ENCODE measurements at places on chromosomes 3 and 15.

- no peak for DNase-seq
These were observed 5.7 kb downstream of the WDR72 start for GRCh38 chr15:53753813-53754212.

- no peak for DNase-seq
These were observed 6.0 kb downstream of the SNRPA1 start for GRCh38 chr15:101288905-101289513.

- DNase-seq = no peak
These were observed 11.4 kb upstream of the SNRPA1 start for GRCh38 chr15:101306341-101307047.

- DNase-seq = no peak
These were observed 6.5 kb upstream of the USP3 start for GRCh38 chr15:63497642-63498467.

DNA sequence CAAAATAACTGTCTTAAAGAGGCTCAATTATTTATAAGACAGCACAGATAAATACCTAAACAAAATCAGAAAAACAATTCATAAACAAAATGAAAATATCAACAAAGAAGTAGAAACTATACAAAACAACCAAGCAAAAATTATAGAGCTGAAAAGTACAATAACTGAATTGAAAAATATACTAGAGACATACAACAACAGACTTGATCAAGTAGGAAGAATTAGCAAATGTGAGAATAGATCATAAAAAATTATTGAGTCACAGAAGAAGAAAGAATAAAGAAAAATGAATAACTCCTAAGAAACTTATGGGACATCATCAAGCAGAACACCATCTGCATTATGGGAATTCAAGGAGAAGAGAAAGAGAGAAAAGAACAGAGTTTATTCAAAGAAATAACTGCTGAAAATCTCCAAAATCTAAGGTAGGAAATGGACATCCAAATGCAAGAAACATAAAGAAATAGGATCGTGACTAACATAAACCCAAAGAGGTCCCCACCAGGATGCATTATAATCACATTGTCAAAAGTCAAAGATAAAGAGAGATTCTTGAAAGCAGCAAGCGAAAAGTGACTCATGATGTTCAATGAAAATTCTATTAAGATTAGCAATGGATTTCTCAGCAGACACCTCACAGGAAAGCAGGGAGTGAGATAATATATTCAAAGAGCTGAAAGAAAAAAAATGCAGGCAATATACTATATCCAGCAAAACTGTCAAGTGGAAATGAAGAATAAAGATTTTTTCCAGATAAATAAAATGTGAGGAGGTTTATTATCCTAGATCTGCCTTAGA, 85.9 kb downstream of the DCLK3 start:
- DNase-seq = no peak

DNA sequence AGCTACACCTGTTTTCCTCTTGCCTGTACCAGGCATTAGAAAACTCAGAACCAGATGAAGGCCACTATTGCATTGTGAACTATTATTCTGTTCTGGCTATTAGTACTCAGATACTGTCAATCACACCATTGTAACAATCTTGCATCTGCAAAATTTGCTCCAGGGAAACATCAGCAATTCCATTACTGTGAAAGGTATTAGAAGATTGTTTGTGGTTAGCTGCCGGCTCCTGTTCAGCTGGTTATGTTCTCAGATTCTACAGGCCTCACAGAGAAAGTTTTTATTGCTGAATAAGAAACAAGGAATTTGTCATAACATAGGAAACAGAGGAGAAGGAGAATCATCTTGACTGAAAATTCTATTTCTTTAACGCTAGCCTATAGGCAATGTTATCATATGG, 179.9 kb downstream of the PLOD2 start:
- DNase-seq = no peak

GRCh38 chr15:98938105-98938417, 69.5 kb downstream of the PGPEP1L start:
- no peak for DNase-seq

- DNase-seq = no peak
These were observed 28.0 kb upstream of the CHRNB4 start for GRCh38 chr15:78668987-78669386.

DNA sequence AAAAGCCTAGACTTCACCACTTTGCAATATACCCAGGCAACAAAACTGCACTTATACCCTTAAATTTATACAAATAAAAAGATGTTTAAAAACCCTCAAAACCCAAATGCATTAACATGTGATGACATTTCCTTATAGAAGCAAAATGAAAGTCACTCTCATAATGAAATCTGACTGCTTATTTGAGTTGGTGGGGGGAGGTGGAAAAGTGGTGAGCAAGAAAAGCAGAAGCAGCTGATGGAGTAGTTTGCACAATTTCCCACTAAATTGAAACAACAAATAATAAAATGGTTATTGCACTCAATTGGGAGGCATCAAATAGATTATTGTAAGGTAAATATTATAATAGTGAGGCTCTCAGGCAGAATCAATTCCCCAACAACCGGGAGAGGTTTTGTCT, 54.0 kb upstream of the GADL1 start:
- DNase-seq = no peak

DNA sequence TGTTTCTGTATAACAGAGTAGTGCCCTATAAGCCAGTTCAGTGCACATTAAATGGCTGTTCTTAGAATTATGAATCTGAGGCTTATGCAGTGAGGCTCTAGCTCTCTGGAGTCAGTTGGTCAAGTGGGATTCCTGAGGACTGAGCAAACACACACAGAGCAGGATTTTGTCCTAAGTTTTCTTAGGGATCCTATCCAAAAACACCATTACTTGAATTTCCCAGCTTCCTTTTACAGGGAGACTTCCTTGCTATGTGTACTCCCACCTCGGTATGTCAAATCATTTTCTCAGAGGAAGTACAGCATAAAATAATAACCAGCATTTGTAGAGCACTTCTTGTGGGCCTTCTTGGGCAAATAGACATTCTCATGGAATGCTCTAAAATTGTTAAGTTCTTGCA, 63.1 kb upstream of the GOLGA6B start:
- DNase-seq = no peak

- no peak for DNase-seq
These were observed 35.2 kb upstream of the PLSCR5 start for GRCh38 chr3:146640361-146640760.

GRCh38 chr3:8191406-8191805, 310.2 kb upstream of the LMCD1 start:
- no peak for DNase-seq

GRCh38 chr15:39086641-39087040, 494.2 kb upstream of the THBS1 start:
- DNase-seq = no peak

- no peak for DNase-seq
These were observed 24.4 kb downstream of the CNOT10 start for GRCh38 chr3:32709346-32709745.

GRCh38 chr15:39279311-39279710, 301.6 kb upstream of the THBS1 start:
- DNase-seq = no peak

DNA sequence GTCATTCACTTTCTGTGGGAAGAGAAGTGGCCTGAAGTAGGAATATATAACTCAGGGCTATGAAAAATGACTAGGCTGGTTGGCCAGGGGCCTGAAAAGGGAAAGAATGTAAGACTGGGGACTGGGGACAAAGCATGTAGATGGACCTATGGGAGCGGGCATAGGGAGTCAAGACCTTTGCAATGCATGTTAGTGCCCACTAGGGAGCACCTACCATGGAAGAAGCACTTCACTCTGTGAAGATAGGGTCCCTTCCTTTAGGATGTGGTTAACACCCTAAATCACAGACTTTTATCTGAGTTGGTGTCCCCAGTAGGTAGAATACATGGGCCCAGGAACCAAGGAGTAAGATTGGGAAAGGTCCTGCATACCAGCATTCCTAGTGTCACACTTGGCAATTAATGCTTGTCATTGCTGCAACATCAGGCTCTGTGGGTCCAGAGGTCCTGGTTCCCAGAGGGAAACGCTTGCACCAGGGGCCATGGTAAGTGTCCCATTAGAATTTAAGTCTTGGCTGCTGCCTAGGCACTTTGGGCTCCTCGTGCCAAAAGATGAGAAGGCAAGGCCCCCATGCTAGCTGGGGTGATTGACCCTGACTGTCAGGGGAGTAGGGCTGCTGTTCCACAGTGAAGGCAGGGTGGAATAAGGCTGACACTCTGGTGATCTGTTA, 79.6 kb downstream of the CRYGS start:
- no peak for DNase-seq

DNA sequence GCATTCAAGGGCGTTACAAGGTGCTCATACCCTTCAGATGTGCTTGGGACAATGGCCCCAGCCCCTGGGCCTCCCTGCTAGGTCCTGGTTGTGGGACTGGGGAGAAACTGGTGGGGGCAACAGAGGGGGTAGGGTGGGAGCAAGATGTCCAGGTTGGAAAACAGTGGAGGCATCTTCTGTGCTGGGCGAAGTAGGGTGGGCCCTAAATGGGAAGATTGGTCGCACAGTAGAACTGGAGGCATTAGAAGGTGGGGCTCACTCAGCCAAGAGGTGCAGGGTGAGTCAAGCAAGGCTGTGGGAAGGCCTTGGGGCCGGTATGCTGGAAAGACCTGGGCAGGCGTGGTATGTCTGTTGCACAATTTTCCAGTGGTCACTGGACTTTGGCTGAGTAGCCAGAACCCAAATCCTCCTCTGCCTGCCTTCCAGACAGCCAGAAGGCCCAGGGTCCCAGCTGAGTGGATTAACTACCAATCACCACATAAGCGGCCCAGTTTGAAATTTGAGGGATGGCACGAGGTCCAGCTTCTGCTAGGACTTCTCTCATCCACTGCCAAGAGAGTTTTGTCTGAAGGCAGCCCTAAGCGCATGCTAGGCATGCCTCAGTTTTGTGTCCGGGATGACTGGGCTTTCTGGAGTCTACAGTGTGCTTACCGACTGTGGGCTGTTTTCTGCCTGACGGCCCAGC, 74.5 kb downstream of the LSM3 start:
- no peak for DNase-seq

DNA sequence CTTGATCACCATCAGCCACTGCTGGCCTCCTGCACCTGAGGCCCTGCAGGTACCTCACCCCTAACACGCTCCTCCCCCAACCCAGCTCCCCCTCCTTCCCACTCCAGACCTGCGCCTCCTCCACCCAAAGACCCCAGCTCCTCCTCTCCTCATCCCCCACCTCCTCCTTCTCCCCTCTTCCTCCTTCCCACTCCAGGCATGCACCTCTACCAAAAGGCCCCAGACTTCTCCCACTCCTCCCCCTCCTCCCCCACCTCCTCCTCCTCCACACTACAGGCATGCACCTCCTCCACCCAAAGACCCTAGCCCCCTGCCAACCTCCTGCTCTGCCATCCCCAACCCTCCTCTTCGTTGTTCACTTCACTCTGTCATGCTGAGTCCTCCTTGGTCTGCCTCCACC, 42.7 kb downstream of the CYP11A1 start:
- DNase-seq = no peak

DNA sequence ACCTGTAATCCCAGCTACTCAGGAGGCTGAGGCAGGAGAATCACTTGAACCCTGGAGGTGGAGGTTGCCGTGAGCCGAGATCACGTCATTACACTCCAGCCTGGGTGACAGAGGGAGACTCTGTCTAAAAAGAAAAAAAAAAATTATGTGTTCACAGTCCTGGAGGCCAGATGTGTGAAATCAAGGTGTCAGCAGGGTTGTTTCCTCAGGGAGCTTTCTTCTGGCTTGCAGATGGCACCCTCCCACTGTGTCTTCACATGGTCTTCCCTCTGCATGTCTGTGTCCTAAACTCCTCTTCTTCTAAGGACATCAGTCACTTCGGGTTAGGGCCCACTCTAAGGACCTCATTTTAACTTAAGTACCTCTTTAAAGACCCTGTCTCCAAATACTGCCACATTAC, 56.1 kb upstream of the UBE2E1 start:
- no peak for DNase-seq
